Esophagus squamous epithelium (tissue), 5 donors: ENCODE measurements at places on chromosomes 1 and 21. TPM values are rescaled to one million over a fixed set of nuclear protein-coding genes. Genes with fewer than 3 reads are reported as not detected.

DNA sequence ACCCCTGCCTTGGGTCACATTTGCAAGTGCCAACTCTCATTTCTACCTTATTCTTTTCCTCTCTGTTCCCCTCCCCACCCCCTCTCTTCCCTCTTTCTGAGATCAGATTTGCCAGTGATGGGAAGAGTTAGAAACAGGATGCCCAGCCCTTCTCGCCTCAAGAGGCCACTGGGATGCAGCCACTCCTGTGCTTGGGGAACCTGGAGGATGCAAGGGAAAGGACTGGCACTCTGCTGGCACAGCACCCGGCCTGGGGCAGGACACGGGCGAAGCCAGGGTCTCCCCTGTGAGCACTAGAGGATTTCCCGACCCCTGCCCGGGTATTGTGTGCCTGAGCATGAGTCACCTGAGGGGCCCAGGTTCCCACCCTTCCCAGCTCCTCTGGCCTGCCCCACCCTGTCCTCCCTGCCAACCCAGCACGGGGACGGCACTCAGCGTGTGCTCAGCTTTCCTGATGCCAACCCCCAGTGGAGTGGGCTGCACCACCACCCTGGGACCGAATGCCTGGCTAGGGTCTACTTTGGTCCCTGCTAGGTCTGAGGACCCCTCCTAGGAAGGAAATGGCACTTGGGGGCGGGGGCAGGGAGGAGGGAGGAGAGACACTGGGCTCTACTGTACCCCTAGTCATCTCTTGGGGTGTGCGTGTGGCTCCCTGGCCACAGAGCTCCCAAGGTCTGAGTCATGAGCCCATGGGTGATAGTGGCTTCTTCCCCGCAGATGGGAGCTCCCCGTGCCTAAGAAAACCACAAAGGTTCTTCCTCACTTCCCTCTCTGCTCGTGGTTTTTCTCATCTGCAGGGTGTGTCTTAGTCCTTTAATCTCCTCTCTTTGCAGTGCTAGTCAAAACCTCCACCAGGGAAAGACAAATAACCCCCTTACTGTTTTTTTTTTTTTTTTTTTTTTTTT lies 12.4 kb downstream of the LMNA start:
- no peak for DNase-seq

DNA sequence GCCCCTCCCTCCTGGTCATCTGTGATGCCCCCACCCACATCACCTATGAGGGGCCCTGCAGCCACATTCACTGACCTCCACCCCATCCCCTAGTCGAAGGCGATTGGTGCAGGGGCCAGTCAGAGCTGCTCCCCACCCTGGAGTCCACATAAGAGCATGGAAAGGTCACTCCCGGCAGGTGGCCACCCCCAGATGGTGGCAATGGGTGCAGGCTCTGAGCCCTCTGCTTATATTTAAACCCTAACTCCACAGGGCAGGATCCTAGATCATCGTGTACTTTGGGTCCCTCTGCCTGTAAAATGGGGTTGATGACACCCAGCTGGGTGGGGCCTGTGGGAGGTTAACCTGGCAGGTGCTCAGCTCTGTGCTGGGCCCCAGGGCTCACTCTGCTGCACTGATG lies 186.8 kb upstream of the C1orf174 start:
- DNase-seq, result no peak

GRCh38 chr1:1906185-1907097 lies 8.6 kb upstream of the CALML6 start:
- no peak for DNase-seq

- DNase-seq, result no peak
Observed at GRCh38 chr1:41810446-41810845, 108.3 kb downstream of the HIVEP3 start.

Gene FAM72D
- total RNA-seq, result 2.7 TPM

Gene TNNT2
- total RNA-seq, result 6.1 TPM

GRCh38 chr1:20100632-20101355 lies 18.5 kb downstream of the PLA2G2D start:
- DNase-seq, result no peak

Gene MRPL9
- 49.1 TPM for total RNA-seq

Gene DYRK3
- total RNA-seq, result 4.3 TPM
